Activated T-cell treated with anti-CD3 and anti-CD28 coated beads for 48 hours (primary cell): ENCODE measurements at places on chromosomes 5 and 9.

GRCh38 chr5:38500573-38501260 is 55.7 kb downstream of the LIFR start:
- no peak for DNase-seq

DNA sequence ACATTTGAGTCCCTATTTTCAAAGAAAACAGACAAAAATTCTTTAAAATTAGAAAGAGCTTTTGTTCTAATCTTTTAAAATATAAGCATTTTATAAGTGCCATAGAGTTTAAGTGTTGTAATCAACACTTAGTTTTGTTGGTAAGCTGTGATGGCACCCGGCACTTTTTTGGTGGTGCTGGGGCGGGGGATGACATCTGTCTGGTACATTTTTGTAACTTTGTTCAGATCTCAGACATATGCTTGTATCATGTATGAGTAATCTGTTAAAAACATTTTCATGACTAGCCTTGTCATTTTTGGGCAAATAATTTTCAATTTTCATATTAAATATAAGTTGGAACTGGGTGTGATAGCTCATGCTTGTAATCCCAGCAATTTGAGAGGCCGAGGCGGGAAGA is 51.7 kb downstream of the UBAP1 start:
- DNase-seq: no peak

GRCh38 chr5:80712919-80713318 is 58.1 kb upstream of the DHFR start:
- no peak for DNase-seq

- DNase-seq: no peak
These were observed 9.0 kb downstream of the ECPAS start for GRCh38 chr9:111475195-111475594.

GRCh38 chr9:77731930-77732329 is 83.8 kb upstream of the GNA14 start:
- DNase-seq: no peak

- DNase-seq: no peak
These were observed 7.5 kb upstream of the SLC12A7 start for GRCh38 chr5:1119312-1119831.

DNA sequence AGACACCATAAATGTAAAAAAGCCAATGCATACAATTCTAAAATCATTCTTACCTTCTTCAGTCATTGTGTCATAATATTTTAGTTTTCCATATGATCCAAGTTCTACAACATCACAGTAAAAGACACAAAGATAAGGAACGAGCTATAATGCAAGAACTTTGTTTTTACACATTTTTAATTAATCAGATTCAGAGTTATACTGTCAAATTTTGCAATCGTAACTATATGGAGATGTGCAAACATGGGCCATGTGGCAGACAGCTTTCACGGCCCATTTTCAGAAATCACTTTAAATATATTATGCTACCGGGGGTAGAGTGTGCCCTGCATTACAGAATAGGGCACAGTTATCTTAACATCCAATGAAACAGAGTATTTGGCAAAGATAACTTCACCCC is 188.4 kb downstream of the ACER2 start:
- no peak for DNase-seq

DNA sequence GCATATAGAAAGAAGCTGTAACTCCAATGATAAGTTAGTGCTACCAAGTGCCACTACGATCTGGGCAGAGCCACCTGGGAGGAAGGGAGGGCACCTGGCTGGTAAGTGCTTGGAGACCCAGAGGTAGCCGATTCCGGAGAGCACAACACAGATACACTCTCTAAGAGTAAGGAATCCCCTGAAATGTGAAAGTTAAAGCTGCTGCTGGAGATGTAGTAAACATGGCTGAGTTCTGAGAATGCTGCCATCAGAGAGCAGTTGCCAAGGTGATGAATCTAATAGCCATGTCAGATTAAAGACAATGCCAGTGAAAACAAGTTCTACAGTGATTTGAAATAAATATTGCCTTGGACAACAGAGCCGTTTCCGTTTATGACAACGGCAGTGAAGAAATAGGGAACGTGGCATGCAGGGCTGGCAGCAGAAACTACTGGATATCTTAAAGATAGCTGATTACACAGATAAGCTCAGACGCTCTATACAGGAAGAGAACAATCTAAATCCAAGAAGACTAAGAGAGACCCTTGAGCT is 561.2 kb upstream of the C9orf72 start:
- no peak for DNase-seq

- DNase-seq: no peak
These were observed 615.5 kb downstream of the RAB3C start for GRCh38 chr5:59198365-59198764.

- no peak for DNase-seq
These were observed 34.6 kb downstream of the SLC9A3 start for GRCh38 chr5:489689-490080.

DNA sequence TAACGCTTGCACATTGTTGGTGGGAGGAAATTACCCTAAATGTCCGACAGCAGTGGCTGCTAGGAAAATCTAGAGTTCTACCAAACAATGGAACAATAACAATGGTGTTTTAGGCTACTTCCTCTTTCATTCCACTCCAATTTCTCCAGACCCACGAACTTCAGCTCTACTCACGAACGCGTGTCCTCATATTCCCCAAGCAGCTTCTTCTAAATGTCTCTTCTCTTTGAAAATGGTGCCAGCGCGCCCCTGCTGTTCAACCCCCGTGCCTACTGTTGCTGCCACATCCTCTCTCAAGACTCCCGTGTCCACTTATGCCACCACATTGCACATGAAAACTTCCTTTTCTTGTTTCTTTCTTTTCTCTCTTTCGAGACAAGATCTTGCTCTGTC is 25.6 kb downstream of the OR2V2 start:
- no peak for DNase-seq

GRCh38 chr9:130639124-130639765 is 25.1 kb upstream of the PRDM12 start:
- DNase-seq: no peak

GRCh38 chr5:135376961-135377624 is 21.9 kb downstream of the MACROH2A1 start:
- peak; percentile 41 for DNase-seq

- DNase-seq: no peak
These were observed 93.1 kb upstream of the RETREG1 start for GRCh38 chr5:16709691-16710433.

DNA sequence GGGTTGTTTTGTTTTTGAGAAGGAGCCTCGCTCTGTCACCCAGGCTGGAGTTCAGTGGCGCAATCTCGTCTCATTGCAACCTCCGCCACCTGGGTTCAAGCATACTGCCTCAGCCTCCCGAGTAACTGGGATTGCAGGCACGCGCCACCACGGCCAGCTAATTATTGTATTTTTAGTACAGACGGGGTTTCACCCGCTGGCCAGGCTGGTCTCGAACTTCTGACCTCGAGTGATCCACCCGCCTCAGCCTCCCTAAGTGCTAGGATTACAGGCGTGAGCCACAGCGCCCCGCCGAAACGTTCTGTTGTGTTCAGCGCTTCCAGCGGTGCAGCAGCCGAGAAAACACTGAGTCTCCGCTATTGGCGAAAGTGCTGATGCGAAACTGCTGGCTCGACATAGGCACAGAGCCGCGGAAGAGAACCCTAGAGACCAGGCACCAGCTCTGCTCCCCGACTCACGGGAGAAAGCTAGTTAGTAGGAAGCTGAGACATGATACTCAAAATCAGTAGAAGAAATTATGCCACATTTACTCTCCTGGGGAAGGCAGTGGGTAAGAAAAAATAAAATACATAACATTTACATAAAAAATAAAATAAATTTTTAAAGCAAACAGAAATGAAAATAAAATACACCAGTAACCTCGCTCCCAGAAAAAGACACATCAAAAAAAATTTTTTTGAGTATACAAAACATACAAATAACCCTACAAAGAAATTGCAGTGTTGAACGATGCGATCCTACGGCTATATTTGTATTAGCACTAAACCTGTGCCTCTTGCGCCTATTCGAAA is 31.6 kb downstream of the ANXA2R start:
- DNase-seq: peak; percentile 87

- DNase-seq: no peak
These were observed 26.4 kb downstream of the ERAP1 start for GRCh38 chr5:96781031-96781971.

DNA sequence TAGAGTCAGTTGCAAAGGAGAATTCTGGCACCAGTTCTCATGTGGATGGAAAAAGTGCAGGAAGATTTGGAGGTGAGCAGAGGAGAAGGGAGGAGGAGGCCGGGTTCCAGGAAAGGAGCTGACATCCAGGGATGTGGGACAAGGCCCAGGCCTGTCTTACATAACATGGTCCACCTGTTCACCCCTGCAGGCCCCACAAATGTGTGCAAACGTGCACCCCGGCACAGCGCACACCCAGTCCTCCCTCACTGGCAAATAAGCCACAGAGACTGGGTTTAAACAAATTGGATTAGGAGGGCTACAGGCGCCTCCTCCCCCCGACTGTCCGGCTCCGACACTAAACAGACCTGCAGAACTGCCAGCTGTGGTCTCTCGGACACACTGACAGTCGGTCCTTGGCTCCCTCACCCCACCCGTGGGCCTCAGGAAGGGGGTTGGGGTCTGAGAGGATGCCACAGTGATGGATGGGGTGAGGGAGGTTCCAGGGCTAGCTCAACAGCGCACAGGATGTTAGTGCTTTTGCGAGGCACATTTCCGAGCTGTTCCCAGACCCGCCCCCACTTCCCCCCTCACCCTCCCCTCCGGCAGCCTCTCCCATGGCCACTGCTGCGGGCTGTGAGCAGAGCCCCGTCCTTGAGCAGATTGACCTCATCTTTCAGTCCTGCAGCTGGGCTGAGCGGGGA is 43.4 kb upstream of the IL17B start:
- no peak for DNase-seq

DNA sequence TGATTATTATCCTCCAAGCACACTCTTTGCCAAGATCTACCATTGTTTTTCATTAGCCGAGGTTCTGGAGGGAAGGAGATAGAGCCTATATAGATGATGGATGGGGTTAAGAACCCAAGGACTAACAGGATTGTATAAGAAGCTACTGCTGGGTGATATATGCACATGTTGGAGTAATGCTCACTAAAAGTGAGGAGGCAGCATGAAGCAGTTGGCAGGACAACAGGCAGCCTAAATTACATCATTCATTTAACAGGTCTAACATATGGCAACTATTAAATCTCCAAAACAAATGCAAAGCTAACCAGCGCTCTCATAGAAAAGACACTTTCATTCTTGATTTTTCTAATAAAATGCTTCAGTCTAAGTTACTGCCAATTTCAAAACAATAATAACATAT is 293.2 kb downstream of the EPB41L4A start:
- DNase-seq: no peak

DNA sequence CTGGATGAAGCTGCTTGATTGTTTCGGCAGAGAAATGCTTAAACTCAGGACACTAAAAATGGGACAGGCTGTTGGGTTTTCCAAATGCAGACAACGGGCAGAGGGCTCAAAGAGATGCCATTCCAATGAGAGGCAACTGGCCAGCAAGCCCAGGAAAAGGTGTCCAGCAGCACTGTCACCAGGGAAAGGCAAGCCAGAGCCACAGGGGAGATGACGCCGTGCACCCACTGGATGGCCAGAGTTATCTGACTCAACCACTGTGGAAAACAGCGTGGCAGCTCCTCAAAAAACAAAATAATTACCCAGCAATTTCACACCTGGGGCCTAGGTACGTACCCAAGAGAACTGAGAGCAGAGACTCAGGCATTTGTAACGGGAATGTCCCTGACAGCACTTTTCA is 48.4 kb upstream of the SIMC1 start:
- DNase-seq: no peak

DNA sequence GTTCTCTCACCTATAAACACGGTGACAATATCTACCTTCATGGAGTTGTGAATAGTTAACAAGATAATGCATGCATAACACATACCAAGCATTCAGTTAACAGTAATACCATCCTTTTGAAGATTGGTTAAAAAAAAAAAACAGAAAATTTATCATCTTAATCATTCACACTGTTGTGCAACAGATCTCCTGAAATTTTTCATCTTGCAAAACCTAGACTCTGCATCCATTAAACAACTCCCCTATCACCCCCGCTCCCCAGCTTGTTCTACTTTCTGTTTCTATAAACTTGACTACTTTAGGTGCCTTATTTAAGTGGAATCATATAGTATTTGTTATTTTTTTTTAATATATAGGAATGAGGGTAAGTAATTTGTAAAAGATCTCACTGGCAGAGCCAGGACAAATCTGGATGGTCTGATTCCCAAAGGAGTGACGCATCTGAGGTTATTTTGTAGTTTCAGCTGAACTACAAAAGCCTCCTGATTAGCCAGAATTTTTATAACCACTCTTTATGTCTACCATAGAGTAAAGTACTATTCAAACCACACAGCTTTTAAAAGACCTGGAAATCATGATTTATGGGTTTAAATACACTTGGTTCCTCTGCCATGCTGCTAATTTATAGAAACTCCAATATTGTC is 93.0 kb downstream of the FANCC start:
- no peak for DNase-seq

GRCh38 chr5:68147659-68148058 is 67.9 kb upstream of the PIK3R1 start:
- DNase-seq: no peak

DNA sequence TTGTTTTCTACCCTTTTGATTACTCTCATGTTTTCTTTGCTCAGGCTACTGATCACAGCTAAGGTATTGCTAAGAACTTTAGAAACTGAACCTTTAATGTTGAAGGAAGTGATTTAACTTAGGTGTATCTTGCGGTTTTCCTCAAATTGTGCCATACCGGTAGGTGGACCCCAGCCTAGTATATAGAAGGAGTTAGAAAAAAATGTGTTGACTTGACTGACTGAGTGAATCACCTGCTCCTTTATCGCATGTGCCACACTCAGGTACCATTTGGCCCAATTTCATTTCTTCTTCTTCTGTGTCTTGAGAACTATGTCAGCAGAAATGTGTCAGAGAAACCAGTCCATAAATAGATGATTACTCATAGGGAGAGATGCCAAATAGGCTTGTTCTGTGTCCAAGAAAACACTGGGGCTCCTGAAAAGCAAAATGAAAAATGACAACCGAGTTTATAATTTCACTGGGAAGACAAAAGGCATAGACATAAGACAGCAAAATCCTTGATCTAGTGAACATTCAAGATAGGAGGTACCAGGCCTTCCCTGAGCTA is 19.4 kb downstream of the PLPPR1 start:
- DNase-seq: no peak

DNA sequence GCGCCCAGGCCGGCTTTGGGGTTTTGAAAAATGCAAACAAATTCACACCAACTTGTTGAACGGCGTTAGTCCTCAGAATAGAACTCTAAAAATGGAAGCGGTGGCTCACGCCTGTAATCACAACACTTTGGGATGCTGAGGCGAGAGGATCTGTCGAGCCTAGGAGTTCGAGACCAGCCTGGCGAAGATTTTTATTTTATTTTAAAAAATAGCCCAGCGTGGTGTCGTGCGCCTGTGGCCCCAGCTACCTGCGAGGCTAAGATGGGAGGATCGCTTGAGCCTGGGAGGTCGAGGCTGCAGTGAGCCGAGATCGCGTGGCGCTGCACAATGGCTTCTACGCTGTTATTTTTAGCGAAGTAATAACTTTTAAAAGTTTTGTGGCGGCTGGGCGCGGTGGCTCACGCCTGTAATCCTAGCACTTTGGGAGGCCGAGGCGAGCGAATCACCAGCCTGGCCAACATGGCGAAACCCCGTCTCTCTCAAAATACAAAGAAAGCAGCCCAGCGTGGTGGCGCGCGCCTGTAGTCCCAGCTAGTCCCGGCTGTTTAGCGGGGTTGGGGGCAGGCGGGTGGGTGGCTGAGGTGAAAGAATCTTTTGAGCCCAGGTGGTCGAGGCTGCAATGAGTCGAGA is 694 bp upstream of the PLIN2 start:
- peak; percentile 2 for DNase-seq

GRCh38 chr5:142785206-142785605 is 15.0 kb downstream of the ARHGAP26 start:
- no peak for DNase-seq
